ENCODE measurements at places on chromosomes 12 and 14. TPM values are rescaled to one million over a fixed set of nuclear protein-coding genes. Genes with fewer than 3 reads are reported as not detected.

DNA sequence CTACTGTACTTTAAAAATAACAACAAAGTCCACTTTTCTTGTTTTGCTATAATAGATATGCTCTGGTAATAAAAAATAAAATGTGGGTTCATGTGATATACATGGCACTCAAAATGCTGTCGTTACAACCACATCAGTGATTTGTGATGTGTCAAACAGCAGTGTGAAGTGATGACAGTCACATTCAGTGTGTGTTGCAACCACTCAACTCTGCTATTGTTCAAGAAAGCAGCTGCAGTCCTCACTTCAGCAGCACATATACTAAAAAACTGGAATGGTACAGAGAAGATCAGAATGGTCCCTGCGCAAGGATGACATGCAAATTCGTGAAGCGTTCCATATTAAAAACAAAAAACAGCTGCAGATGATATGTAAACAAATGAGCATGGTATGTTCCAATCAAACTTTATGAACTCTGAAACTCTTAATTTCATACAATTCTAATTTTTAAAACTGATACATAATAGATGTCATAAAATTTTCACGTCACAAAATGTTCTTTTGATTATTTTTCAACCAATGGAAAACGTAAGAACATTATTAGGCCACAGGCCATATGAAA is 6.7 kb downstream of the TRMT5 start:
- no peak for DNase-seq

GRCh38 chr12:71000748-71001147 is 80.2 kb upstream of the PTPRR start:
- no peak for DNase-seq

- no peak for DNase-seq
Measured at GRCh38 chr14:87630846-87631245, 362.1 kb downstream of the GALC start.

DNA sequence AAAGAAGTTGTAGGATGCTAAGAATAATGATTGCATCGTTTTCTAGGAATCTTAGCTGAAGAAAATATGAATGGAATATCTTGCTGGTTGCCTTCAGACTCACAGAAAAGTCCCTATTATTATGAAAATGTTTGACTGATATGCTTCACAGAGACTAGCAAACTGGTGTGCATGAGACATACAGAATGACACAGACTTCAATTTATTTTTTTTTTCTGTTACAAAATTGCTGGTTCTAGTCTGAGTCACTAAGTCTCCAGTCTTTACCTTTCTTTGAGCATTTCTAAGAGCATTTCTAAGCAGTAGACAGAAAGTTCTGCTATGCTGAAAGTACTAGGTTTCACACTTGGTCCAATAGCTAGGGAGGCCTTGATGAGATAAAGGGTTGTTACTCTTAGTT is 377.6 kb upstream of the ATP2B1 start:
- DNase-seq: peak; percentile 82

GRCh38 chr14:101600891-101601605 is 39.8 kb downstream of the DIO3 start:
- no peak for DNase-seq

- peak; percentile 39 for DNase-seq
Measured at GRCh38 chr12:104596134-104596799, 139.5 kb downstream of the CHST11 start.

DNA sequence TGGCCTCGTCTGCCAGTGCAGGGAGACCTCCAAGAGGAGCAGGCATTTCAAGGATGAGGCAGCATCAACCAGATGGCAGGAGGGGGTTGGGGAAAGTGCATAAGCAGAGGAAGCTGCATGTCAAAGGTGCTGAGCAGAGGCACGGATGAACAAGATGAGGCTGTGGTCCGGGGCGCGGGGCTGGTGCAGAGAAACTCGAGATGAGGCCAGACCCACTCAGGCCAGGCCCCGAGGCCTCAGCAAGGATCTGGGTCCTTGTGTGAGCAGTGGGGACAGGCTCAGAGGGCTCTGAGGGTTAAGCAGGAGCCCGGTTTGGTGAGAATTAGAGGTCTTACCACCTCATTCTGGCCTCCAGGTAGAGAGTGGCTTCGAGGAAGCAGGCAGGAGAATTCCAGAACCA is 98.8 kb downstream of the DICER1 start:
- DNase-seq: no peak

DNA sequence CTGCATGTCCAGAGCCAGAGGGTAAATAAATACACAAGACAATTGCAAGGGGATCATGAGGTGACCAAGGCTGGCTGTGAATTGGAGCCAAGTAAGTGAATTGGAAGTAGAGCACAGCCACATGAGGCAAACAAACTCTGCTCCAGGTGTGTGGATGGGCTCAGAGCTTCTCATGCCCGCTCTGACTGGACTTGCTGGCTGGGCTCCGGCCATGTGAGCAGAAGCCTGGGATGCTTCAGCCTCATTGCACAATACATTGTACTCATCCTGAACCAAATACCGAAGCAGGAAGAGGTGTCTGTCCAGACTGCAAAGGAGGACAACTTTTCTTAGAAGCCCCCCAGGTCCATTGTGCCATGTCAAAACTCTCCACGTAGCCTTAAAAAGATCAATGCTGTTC is 193.0 kb downstream of the TTC8 start:
- no peak for DNase-seq

GRCh38 chr14:35051796-35052195 is 5.7 kb downstream of the FAM177A1 start:
- no peak for DNase-seq

DNA sequence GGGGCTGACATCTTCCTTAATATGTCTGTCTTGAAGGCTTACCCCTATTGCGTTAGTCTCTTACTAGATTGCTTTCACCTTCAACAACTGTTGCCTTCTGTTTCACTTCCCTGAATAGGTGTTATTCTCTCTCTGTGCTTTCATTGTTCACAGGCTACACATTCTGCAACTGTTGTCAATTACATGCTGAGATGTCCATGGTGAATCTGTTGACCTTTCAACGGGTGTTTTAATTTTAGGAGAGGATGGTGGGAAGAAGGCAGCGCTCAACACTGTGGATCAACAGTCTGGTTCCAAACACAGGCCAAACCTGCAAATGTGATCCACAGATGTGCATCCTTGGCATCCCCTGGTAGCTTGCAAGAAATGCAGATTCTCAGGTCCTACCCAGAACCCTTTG is 101.9 kb downstream of the DACT1 start:
- no peak for DNase-seq

DNA sequence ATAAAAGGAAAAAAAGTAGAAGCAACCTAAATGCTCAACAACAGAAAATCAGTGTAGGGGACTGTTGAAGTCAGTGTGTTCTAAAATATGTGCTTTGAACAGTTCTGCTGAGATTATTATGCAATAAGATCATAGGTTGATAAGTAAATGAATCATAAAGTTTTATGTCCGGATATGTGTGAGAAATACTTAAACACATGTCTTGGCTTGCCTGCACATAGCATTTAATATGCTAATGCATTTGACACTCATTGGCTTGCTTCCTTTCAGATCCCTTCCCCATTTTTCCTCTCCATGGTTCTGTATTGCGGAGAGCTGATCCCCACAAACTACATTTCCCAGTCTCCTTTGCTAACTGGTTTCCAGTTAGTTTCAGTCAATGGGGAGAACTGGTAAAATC is 573.8 kb upstream of the TBX3 start:
- peak; percentile 98 for DNase-seq

GRCh38 chr14:89640141-89640540 is 223.1 kb upstream of the FOXN3 start:
- DNase-seq: no peak

- no peak for DNase-seq
Measured at GRCh38 chr12:13177906-13178305, 18.6 kb upstream of the EMP1 start.

DNA sequence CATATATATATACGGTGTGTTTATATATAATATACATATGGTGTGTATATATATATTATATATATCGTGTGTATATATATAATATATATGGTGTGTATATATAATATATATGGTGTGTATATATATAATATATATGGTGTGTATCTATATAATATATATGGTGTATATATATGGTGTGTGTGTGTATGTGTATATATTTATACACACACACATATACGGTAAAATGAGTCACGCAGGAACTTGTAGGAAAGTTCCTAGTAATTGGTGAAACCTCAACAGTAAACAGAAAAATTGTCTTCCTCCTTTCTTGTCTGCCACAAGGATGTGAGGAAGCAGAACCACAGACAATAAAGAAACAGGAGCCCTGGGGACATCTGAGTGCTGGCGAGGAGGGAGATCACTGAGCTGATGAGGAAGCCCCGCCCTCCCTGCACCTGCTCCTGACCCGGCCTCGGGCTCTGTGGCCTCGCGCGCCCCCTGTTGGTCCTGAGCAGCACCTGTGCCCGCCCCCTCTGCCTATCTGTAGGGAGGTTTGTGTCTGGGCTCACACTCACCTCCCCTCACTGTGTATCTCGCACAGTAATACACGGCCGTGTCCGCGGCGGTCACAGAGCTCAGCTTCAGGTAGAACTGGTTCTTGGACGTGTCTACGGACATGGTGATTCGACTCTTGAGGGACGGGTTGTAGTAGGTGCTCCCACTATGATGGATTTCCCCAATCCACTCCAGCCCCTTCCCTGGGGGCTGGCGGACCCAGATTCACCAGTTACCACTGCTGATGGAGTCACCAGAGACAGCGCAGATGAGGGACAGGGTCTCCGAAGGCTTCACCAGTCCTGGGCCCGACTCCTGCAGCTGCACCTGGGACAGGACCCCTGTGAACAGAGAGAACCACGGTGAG is 1079.4 kb downstream of the TMEM121 start:
- DNase-seq: no peak

GRCh38 chr12:2334271-2334670 is 281.5 kb downstream of the CACNA1C start:
- no peak for DNase-seq

DNA sequence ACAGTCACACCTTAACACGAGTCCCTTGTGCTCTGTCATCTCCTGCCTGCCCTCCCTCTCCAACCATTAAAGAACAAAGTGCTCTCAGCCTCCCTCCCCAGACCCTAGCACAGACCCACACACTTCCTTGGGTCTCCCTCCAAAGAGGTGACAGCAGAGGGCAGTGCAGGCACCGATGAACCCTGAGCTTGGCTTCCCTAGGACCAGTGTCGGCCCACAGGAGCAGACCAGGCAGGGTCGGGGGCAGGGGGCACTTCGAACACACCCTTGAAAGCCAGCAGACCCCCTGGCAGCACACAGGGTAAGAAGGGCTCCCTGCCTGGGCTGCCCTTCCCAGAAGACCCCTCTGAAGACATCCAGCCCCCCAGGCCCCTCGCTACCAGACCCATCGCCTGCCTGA is 7.0 kb downstream of the CDK2AP1 start:
- no peak for DNase-seq

DNA sequence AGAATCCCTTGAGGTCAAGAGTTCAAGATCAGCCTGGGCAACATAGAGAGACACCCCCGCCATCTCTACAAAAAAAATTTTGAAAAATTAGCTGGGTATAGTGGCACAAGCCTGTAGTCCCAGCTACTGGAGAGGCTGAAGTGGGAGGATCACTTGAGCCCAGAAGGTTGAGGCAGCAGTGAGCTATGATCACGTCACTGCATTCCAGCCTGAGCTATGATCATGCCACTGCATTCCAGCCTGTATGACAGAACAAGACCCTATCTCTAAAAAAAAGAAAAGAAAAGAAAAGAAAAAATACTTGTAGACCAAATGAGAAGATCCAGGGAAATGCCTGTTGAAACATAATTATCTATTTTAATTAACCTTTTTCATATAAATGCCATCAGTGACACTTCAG is 93.8 kb upstream of the MDM1 start:
- peak; percentile 44 for DNase-seq

DNA sequence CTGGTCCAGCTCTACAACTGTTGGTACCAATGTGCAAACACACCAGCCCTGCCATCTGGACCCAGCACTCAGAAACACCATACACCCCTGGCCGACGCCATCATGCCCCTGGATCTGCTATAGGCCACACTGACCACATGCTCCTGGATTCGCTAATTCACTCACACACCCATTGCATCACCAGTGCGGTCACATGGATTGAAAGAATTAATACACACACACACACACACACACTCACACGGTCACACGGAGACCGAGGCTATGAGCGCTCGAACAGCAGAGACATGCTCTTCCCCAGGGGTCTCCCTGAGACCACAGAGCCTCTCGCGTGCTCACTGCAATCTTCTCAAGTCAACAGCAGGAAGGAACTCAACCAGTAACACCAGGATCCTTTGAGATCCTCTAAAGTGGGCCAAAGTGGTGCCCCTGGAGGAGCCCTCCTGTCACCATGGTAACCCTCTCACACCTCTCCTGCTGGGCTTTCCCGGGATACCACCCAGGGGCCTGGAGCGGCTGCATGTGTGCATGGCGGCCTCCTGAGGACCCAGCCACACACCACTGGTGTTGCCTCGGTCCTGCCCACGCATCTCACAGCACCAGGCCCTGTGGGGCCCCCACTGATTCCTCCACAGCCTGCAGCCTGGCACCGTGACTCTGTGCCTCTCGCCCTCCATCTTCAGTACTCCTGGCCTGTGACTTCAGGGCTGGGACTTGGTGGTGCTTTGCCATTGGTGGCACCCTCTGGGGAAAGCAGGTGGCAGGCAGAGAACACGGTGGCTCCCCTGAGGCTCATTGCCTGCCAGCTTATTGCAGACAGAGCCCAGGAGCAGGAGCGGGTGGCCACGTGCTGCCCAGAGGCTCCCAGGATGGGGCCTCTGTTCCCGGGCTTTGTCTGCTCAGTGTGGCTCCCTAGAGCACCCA is 15.1 kb downstream of the LRTM2 start:
- no peak for DNase-seq

- DNase-seq: no peak
Measured at GRCh38 chr14:63401646-63402045, 82.9 kb upstream of the GPHB5 start.

GRCh38 chr12:6987956-6988553 is 17.3 kb downstream of the EMG1 start:
- DNase-seq: peak; percentile 46

- DNase-seq: peak; percentile 69
Measured at GRCh38 chr12:55720071-55720564, at the start of gene RDH5. Gene RDH5, plus strand, starts transcription at chr12:55720393. Its CDS starts 792 bp downstream, at chr12:55721185.

- no peak for DNase-seq
Measured at GRCh38 chr12:92444763-92445162, 258.0 kb upstream of the PLEKHG7 start.

DNA sequence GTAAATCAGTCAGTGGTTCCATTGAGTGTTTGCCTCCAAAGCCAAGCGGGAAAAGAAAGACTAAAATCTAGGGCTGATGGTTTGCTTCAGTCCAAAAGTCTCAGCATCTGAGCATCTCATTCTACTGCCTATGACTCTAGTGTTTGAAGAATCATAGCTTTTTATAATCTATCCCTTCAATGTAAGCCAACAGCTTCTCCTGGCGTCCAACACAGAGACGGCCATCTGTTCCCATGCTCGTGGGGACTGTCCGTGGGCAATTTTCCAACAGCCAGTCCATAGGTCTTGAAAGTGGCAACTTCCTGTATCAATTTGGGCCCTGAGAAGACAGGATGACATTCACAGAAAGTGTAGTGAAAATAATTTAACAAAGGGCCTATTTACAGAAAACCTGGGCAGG is 544.4 kb upstream of the TMEM132C start:
- DNase-seq: no peak

GRCh38 chr14:76473481-76474263 is 97.7 kb downstream of the ESRRB start:
- peak; percentile 15 for DNase-seq

GRCh38 chr12:52988898-52989297 is 17.4 kb upstream of the EIF4B start:
- DNase-seq: no peak

Gene CCDC92
- 7.0 TPM for total RNA-seq

Gene CD4
- not detected for total RNA-seq

Gene ABCD4
- 13.2 TPM for total RNA-seq

Gene CLEC2B
- total RNA-seq: 3.9 TPM

Gene SLC25A29
- total RNA-seq: 17.3 TPM

Gene ANKRD33
- not detected for total RNA-seq

Gene EXOC5
- total RNA-seq: 28.0 TPM

Gene CRIP1
- not detected for total RNA-seq

Gene MIA2
- 41.9 TPM for total RNA-seq

Gene RAB21
- 48.5 TPM for total RNA-seq
